Stimulated activated CD8-positive, alpha-beta memory T cell treated with anti-CD3 and anti-CD28 coated beads, Interleukin-7, amount 100 ng/mL, for 24 hours (primary cell): ENCODE measurements at places on chromosomes 12 and 14.

- DNase-seq: no peak
Measured at GRCh38 chr14:87067061-87067460, 925.9 kb downstream of the GALC start.

DNA sequence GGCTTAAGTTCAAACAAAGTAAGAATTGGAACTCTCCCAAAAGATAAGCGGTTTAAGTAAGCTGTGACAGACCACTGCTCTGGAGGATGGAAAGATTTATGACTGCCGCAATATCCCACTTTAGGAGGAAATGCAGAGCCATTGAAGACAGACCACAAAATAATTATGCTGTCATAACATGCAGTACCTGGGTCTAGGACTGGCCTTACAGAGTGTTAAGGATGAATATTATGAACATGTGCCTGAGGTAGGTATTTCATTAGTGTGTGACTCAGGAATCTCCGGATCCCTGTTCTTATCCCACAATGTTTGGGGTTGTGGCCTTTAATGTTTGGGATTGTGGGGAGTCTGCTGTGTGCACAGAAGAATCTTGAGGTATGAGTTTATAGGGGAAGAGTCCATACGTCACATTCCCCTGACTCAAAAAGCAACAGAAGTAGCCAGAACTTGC, 114.9 kb downstream of the SAMD4A start:
- no peak for DNase-seq

DNA sequence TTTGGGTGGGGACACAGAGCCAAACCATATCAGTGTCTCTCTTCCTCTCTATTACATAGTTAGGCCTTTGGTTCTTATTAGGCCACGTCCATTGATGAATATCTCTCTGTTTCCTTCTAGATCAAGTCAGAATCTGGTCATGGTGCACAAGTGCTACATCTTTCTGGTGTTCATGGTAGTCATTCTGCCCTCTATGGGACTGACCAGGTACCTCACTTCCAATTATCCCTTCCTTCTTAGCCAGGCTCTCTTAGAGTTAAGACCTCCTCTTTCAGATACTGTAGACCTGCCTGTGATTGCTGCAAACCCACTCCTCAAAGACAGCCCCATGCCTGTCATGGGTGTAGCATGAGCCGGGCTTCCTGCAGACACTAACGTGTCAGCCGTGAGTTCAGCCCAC, 25.2 kb downstream of the NGB start:
- no peak for DNase-seq

GRCh38 chr14:46989566-46989965, 338.0 kb upstream of the RPL10L start:
- no peak for DNase-seq

- no peak for DNase-seq
Measured at GRCh38 chr12:4091016-4091743, 182.4 kb upstream of the CCND2 start.

- DNase-seq: no peak
Measured at GRCh38 chr12:96260231-96260630, 66.1 kb downstream of the ELK3 start.

GRCh38 chr12:12521044-12521485, 41.6 kb downstream of the DUSP16 start:
- DNase-seq: no peak

- DNase-seq: no peak
Measured at GRCh38 chr12:7868391-7868790, 4.3 kb downstream of the SLC2A14 start.

GRCh38 chr14:89736881-89737280, 217.6 kb downstream of the EFCAB11 start:
- DNase-seq: no peak

DNA sequence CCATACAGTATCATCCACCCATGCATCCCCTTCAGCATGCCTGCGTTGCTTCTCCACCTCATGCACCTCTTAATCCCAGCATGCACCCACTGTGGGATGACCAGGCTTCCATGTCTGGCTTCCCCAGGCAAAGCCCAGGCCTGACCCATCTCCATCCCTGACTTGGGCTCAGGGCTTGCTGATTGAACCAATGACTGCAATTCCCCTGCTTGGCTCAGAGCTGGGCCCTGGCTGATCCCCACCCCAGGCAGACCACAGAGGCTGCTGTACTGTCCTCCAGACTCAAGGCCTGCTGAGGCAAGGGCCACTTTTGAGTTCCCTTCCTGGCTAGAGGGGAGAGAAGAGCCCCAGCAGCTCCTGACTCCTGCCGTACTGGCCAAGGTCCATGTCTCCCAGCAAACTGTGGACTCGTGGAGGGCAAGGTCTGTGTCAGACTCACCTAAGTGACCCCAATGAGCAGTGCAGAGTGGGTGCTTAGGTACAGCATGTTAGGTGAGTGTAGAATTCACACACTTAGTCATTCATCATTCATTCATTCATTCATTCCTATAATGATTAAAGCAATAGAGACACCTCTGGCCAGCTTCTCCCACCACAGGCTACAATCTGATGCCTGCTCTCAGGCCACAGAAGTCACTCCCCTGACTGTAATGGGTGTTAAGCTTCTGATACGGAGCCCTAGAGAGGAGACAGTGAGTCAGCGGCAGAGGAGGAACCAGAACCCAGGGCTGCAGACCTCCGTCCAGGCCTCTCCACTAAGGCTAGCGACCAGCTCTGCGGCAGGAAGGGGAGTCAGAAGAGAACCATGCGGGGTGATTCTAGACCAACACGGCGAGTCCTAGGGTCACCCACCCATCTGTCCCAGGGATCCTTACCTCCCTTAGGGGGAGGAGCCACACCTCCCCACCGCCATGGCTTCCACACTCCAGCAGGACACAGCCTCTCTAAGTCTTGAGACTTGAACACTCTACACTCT, 2.9 kb downstream of the BEGAIN start:
- DNase-seq: no peak

GRCh38 chr12:18718462-18718861, 19.4 kb downstream of the PLCZ1 start:
- no peak for DNase-seq

GRCh38 chr12:32270818-32271710, 128.3 kb upstream of the FGD4 start:
- DNase-seq: no peak

DNA sequence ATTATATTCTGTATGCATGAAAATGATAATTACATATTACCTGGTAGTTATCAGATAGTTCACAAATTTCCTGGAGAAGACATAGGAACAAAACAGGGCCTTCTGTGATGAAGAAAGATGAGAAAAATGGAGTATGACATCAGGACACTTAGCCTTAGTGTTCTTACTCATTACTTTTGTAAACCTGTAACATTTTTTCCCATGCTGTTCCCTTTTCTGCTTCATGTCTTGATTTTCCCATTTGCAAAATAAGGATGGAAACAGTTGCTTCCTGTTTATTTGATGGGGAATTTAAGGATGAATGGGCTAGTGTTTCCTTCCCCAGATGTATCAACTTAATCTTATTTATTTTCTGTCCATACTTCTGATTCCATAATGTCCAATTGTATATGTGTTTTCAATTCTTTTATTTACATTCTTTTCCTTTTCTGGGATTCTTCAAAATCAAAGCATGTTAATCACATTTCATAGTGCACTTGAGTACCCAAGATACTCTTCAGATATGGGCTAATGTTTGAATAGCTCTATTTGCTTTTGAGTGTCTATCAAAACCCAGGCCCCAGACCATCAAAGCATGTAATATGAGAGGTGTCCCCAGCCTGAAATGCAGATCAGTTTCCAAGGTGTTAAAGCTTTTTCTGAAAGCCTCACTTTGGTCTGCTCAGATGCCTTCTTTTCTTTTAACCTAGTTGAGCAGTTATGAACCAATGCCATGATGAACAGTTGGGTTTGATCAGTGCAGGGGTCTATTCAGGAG, 260.5 kb downstream of the RAD51B start:
- no peak for DNase-seq

DNA sequence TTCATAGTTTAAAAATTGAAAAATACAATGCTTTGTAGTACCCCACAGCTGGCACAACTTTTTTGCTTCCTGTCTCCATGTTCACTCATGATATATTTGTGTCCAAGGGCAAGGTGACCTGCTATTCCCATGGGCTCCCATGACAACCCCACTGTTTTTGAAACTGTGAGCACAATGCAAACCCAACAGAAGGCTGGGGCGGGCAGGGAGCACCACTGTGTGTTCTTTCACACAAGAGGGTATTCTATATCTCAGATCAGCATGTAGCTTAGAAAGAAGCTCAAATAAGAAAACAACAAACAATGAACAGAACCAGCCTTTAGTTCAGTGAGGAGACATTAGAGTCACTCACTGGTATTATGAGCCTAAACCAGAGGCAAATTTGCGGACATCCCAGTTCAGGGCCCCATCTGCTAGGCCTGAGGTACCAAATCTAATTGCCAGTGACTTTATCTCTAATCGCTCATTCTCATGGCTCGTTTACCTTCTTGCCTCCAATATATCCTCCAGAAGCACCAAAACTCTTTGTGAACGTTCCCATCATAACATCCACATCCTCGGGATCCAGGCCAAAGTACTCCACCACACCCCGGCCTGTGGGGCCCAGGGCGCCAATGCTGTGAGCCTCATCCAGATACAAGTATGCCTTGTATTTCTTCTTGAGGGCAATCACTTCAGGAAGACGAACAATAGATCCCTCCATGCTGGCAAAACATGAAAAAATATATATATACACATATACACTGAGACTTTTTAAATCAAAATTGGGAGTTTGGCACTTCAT, 56.4 kb upstream of the ISM2 start:
- no peak for DNase-seq

- no peak for DNase-seq
Measured at GRCh38 chr14:75518625-75519024, 3.6 kb upstream of the BATF start.

DNA sequence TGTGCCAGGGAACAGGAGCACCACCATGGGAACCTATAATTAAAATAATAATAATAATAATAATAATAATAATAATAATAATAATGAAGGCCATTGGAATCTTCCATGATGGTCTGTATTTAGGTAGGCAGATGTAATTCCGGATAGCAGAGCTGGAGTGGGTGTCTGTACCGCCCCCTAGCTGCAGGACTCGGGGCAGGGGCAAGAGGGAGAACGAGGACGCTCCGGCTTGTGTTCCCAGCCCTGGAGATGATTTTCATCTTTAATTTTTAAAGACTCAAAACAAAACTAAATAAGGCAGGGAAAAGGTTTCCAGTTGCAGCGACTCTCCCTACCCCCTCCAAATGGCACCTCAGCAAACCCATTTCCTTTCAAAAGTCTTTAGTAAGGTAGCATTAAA, 501.1 kb downstream of the VRK1 start:
- no peak for DNase-seq

DNA sequence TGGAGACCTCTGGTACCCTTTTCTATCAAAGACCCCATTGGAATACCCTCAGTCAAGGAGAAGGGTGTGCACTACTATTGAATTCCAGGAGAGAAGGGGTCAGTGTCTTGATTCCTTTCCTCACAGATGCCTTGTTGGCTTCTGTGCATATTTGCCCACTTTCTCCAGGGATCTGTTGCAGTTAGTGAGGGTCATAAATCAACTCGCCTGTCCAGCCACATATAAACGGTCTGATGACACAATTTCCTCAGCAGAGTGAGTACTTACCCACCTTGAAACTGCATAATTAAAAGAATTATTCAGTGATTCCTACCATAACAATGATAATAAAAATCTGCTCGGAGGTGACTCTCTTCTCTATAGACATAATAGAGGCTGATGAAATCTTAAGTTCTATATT, 13.9 kb upstream of the DCD start:
- no peak for DNase-seq
